ENCODE measurements at places on chromosomes 12 and 14.

- peaks cover 4% of the 10 kb centered on the region for H3K4me1 ChIP-seq
- H3K27ac ChIP-seq: peak within 1 kb of the TSS; percentile 89
- peak within 1 kb of the TSS; percentile 66 for H3K4me3 ChIP-seq
- DNase-seq: no peak
- H3K36me3 ChIP-seq: no peaks in the 10 kb centered on the region
These were observed at the start of gene DGKA for GRCh38 chr12:55930771-55931316. Gene DGKA, plus strand, starts transcription at chr12:55931162. Its CDS starts 5,342 bp downstream, at chr12:55936504.

- DNase-seq: no peak
- H3K27ac ChIP-seq: no peak overlapping the region
- no peaks in the 10 kb centered on the region for H3K36me3 ChIP-seq
- no peak overlapping the region for H3K4me3 ChIP-seq
These were observed 24.6 kb downstream of the PLXNC1 start for GRCh38 chr12:94172973-94173372.

DNA sequence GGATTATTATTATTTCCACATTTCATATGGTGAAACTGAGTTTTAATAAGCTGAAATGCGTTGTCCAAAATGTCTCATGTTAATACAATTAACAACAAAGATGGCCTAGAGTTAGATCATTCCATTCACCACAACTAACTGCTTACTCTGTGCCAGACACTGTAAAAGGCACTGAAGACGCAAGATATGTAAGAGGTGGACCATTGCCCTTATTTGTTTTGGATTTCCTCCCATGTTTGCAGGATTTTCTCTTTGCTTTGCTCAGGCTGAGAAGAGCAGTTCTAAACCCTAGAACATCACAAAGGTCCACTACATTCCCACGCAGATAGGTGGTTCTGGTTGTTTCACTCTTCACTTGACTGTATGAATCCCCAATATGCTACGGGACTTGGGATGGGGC lies 324.4 kb upstream of the KITLG start:
- no peak overlapping the region for H3K27ac ChIP-seq
- H3K4me3 ChIP-seq: no peak overlapping the region
- H3K27me3 ChIP-seq: no peaks in the 10 kb centered on the region
- H3K4me1 ChIP-seq: no peaks in the 10 kb centered on the region
- no peaks in the 10 kb centered on the region for H3K36me3 ChIP-seq

DNA sequence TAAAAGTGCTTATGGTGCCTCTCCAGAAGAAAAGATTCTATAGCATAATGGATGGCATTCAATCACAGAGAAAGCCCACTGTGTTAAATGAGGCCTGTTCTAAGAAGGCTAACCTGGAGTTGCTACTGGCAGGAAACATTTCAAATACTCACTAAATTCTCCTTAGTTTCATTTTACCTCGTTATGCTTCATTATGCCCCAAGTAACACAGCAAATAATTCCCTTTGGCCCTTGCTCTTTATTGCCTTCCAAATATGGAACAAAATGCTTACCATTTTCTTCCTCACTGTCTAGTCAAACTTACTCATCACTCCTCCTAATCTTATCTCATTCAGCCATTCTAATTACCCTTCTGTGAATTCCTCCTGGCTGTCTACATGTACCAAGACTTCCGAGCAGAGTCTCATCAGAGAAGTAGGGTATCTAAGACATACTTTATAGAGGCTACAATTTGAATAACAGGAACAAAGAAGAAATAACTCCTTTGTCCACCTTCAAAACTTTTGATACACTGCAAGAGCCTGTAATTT lies 292.1 kb upstream of the CLEC14A start:
- H3K4me1 ChIP-seq: no peaks in the 10 kb centered on the region
- H3K4me3 ChIP-seq: no peak overlapping the region
- no peak overlapping the region for H3K27ac ChIP-seq
- DNase-seq: no peak
- no peaks in the 10 kb centered on the region for H3K27me3 ChIP-seq
- H3K36me3 ChIP-seq: no peaks in the 10 kb centered on the region

DNA sequence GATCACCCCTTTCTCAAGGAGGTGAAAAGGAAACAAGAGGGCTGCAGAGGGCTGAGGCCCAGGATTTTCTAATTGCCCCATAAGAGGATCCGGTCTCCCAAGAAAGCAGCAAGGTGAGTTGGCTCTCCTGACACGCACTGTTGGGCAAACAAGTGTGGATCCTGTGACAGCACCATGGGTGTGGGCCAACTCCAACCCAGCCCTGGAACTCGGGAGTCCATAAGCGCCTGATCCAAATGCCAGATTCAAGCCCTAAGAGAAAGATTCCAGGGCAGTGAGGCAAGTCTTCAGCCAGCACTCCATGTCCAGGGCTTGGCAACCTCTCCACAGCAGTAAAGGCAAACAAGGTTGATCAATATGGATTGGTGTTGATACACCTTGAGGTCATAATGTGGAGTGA lies 33.1 kb downstream of the KCNA5 start:
- no peak overlapping the region for H3K27ac ChIP-seq
- H3K4me3 ChIP-seq: no peak overlapping the region
- peak; percentile 75 for DNase-seq
- no peaks in the 10 kb centered on the region for H3K27me3 ChIP-seq

- H3K4me3 ChIP-seq: no peak overlapping the region
- no peaks in the 10 kb centered on the region for H3K27me3 ChIP-seq
- H3K36me3 ChIP-seq: no peaks in the 10 kb centered on the region
- no peak overlapping the region for H3K27ac ChIP-seq
- DNase-seq: no peak
- no peaks in the 10 kb centered on the region for H3K4me1 ChIP-seq
These were observed 39.9 kb downstream of the INSM2 start for GRCh38 chr14:35573911-35574310.

DNA sequence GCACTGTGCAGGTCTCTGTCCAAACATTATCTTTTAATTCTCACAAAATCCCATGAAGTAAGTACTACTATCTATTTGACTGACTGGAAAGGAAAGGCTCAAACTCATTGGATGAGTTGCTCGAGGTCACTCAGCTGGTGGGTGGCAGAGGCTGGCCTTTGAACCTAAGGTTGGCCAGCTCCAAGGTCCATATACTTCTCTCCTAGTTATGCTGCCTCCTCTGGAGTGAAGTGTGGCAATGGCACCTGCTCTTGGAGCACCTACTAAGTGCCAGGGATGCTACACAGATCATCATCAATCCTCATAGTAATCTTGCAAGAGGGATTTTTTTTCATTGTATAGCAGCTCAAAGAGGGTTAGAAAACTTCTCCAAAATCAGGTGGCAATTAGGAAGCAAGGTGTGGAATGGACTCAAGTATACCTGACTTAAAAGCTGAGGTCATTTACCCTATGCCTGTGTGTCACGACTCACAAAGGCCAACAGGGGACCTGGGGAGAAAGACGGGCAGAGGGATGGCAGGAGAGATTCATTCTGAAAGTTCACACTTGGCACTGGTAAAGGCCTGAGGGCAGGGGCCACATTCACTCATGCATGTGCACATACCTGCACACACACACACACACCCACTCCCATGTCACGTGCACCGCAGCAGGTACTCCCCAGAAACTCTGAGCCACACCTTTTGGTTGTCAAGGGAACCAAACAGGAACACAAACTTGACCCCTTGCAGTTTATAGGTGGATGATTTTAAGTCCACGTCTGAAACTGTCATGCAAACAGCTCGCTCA lies 146.4 kb downstream of the FOXN3 start:
- no peak overlapping the region for H3K27ac ChIP-seq
- no peak for DNase-seq
- H3K4me3 ChIP-seq: no peak overlapping the region
- no peaks in the 10 kb centered on the region for H3K4me1 ChIP-seq
- no peaks in the 10 kb centered on the region for H3K36me3 ChIP-seq

DNA sequence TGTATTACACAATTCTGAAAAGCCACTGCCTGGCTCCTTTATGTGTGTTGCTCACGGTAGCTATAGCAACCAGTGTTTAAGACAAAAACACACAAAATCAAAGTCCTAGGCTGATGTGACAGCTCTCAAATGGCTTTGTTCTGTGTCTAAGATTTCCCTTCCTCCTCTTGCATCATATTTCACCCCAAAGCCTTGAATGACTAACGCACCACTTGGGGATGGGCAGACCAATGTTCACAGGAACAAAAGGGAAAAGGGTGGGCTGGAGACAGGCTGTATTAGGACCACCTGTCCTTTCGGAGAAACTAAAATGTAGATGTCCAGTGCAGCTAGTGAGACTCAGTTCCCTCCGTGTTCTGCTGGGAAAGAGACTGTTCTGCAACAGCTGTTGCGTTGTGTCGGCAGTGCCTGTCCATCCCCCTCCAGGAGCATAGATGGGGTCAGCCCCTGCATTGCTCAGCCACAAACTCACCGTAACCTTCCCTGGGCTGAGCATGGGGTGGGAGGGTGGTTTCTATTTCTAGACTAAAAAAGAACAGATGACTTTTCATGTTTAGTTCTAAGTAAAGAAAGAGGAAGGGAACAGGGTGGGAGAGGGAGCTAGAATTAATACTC lies 26.8 kb upstream of the DAAM1 start:
- no peaks in the 10 kb centered on the region for H3K27me3 ChIP-seq
- DNase-seq: no peak
- H3K27ac ChIP-seq: no peak overlapping the region

DNA sequence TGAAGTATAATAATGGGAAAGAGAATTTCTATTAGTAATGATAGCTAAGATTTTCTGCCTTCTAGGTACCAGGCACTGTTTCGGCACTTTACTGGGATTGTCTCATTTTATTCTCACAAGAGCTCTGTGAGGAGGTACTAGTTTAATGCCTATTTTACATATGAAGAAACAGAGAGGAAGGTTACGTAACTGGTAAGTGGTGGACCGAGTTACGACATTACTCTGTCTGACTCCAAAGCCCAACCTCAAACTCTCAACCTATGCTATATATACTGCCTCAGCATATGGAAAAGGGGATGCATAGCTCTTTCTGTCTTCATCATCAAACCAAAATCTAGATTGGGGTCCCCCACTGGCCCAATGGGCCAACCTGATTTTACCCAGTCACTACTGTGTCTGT lies 133.5 kb downstream of the KTN1 start:
- H3K27me3 ChIP-seq: no peaks in the 10 kb centered on the region
- H3K27ac ChIP-seq: no peak overlapping the region
- no peaks in the 10 kb centered on the region for H3K4me1 ChIP-seq
- no peak for DNase-seq
- H3K36me3 ChIP-seq: no peaks in the 10 kb centered on the region

- no peak overlapping the region for H3K27ac ChIP-seq
- no peaks in the 10 kb centered on the region for H3K27me3 ChIP-seq
- H3K4me1 ChIP-seq: no peaks in the 10 kb centered on the region
- H3K36me3 ChIP-seq: no peaks in the 10 kb centered on the region
- H3K4me3 ChIP-seq: no peak overlapping the region
These were observed 253.1 kb downstream of the PDZRN4 start for GRCh38 chr12:41441180-41441579.

DNA sequence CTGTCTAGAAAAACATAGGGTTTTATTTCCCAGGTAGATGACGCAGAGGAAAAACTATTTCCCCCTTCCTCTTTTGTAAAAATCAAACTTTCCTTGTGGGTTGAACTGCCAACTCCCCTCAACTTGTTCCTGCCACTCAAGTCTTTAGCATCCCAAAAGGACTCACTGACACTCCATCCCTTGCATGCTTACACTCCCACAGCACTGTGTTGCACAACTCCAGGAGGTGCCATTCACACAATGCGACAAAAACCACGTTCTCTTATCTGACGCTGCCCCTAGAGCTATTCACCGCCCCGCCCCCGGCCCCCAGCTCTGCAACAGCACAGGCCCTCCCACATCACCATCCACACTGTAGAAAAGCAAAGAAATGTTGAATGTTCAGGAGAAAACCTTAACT lies 16.9 kb upstream of the STON2 start:
- no peaks in the 10 kb centered on the region for H3K36me3 ChIP-seq
- no peaks in the 10 kb centered on the region for H3K27me3 ChIP-seq
- H3K27ac ChIP-seq: no peak overlapping the region
- H3K4me3 ChIP-seq: no peak overlapping the region
